ENCODE measurements at places on chromosomes 11 and 22. TPM values are rescaled to one million over a fixed set of nuclear protein-coding genes. Genes with fewer than 3 reads are reported as not detected.

The CCDC188 gene
- not detected for total RNA-seq

The RIMBP3C gene
- 0.18 TPM for total RNA-seq

GRCh38 chr11:44727373-44728287, 868 bp downstream of the TSPAN18 start:
- peak; percentile 92 for DNase-seq

- DNase-seq = no peak
Measured at GRCh38 chr11:19952116-19952605, 208.1 kb downstream of the DBX1 start.

DNA sequence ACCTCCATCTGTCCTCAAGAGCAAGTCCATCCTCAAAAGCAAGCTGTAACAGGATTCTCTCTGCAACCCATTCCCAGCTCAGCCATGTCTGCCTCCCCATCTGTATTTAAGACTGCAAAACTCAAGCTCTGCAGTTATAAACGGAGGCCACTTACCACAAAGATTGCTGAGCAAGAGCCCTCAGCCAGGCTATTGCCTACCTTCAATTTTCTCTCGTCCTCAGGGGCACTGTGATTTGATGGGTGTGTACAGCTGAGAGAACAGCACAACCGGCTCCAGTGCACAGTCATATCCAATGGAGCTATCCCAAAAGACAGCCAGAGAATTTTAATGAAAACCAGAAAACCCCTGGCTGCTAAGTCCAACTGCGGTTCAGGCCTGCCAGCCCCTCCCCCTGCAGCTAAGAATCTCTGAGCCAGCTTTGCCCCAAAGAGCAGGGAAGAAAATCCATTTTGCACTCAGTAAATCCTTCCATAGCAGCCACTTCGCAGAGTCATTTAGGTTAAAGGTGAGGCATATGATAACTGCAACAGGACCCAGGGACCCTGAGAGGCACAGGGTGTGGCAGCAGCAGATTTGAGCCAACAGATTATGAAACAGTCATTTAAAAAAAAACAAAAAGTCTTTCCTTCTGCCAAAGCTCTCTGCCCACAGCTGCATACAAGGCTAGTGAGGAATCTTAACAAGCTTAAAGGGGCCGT, 37.6 kb downstream of the RAB30 start:
- DNase-seq = no peak

DNA sequence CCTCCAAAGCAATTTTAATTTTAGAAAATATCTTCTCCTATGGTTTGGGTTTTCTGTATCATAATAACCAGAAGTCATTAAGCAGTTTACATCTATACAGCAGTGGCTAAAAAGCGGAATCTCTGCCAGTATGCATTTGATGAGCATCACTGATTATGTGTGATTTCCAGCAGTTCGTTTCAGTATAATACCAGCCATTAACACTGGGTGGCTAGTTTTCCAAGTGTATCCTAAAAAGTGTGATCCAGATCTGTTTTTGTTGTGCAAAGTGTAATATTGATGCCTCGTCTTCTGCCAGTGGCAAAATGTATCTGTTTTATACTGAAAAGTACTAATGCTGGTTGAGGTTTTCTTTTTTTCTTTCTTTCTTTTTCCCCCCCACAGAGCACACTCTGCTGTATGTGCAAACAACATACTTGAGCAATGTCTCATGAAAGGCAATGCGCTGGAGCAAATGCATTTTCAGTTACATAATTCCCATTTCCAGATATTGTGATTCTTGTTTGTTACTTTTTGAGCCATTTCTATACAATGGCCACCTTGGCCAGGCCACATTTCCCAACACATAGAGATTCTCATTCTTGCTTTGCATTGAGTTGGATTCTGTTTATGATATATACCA, 64.2 kb downstream of the SLC36A4 start:
- DNase-seq = no peak

Measured in endothelial cell (in vitro differentiated cells).